ENCODE measurements at places on chromosomes 6 and 20.
A peak's percentile ranks its signal among the peaks of the same experiment; 100 is the strongest.

DNA sequence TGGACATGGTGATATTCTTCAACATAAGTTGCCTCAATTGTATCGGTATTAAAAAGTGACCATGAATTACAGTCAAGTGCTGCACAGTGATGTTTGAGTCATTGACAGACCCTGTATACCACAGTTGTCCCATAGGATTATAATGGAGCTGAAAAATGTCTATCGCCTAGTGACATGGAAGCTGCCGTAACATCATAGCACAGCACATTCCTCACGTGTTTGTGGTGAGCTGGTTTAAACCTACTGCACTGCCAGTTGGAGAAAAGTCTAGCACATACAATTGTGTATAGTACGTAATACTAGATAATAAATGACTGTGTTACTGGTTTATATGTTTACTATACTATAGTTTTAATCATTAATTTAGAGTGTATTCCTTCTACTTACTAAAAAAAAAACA lies 150.2 kb downstream of the CDH26 start:
- peak; percentile 20 for DNase-seq

GRCh38 chr20:14991023-14991422 lies 653.6 kb upstream of the FLRT3 start:
- no peak for DNase-seq

DNA sequence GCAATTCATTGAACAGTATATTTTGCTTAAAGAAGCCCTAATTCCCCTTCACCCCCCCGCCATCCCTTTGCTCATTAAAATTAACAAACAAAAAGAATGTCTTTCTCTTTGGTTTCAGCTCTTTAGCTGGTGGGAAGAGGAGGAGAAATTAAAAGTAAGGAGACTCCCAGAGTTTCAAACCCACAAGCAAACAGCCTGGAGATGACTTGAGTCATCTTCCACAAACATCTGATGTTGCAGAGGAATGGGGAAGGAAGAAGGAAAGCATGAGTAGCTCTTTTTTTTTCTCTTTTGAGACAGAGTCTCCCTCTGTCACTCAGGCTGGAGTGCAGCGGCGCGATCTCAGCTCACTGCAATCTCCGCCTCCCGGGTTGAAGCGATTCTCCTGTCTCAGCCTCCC lies 189.6 kb downstream of the ADAT2 start:
- no peak for DNase-seq

- no peak for DNase-seq
Measured at GRCh38 chr6:95387845-95388244, 189.5 kb upstream of the MANEA start.

DNA sequence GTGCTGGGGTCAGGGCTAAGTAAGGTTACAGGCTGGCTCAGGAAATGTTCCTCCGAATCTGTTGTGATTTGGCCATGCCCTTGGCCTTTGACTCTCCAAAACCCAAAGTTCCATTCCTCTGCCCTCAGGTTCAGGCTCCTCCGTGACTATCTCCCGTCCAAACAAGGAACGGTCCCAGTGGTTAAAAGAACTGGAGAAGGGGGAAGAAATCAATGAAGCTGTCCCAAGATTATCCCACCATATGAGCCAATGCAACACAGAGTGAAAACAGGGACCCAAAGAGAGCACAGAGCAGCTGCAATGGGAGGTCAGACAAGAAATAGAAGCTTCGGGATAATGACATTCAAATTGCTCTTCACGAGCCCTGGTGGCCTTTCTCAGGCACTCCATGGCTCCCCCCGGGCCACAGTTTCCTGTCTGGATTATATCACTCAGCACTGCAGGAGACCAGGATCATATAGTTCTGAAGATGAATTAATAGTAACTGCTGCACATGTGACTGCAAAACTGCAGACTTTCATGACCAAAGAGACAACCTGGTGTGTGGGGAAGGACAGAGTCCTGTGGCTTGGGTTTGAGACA lies 211.3 kb downstream of the ZNF217 start:
- DNase-seq: no peak

GRCh38 chr6:125357515-125358256 lies 55.9 kb upstream of the HDDC2 start:
- no peak for DNase-seq

DNA sequence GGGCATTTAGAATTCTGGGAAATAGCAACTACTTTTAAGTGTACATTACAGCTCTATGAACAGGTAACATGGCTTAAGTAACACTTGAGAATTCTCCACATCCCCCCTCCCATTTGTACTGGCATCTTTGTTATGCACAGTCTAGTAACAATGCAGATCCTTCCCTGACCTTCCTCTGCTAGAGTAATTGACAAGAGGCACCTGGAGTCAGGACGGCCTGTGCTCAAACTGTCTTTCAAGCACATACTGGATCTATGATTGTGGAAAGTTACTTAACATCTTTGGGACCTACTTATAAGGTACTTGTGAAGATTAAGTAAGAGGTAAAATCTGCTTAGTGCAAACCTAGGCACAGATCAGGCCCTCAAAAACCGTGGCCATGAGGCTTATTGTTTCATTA lies 21.9 kb upstream of the GSTA3 start:
- DNase-seq: no peak
